ENCODE measurements at places on chromosomes 4 and X.

- no peak for DNase-seq
These were observed 19.1 kb downstream of the SLAIN2 start for GRCh38 chr4:48360285-48361011.

DNA sequence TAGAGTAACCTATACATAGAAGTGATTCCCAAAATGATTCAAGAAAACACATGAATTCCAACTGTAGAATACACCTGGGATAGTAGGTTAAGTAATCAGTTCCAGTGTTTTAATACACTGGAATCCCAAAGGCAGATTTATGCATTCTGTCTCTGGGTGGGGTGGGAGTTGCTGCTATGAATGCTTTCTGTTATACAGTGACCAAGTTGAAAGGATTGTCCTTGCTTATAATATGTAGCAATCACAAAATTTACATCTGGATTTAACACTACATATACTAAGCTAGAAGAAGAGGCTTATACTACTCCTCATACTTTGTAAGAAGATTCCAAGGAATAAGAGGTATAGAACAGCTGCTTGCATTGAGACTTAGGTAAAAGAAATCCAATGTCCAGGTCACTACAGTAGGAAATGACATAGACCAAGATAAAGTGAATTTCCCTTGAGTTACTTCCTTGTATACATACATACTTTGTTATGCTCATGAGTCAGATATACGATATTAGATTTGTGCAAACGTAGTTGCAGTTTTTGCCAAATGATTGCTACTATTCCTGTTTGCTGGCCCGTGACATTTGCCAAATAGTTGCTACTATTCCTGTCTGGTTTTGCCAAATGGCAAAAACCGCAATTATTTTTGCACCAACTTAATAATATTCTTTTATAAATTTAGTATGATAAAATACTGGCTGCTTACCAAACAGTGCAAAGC, 210.5 kb upstream of the DIAPH2 start:
- DNase-seq = no peak

DNA sequence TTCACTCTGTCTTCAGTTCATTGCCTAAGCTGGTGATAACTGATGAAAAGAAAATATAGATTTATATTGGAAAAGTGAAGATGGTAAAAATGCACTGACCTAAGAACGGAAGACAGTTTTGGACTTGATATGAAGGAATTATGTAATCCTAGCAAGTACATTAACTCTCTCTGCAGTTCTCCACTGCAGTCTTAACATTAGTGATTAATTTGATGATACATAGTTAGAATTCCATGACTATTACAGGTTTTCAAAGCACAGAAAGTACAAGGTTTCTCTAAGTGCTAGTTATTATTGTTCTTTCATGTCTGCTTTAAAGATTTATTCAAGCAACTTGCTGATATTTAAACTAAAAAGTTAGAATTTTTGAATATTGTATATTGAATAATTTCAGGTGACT, 1591.7 kb upstream of the ADGRL3 start:
- DNase-seq = no peak

- no peak for DNase-seq
These were observed 1444.0 kb downstream of the PCDH18 start for GRCh38 chr4:136088211-136088867.

DNA sequence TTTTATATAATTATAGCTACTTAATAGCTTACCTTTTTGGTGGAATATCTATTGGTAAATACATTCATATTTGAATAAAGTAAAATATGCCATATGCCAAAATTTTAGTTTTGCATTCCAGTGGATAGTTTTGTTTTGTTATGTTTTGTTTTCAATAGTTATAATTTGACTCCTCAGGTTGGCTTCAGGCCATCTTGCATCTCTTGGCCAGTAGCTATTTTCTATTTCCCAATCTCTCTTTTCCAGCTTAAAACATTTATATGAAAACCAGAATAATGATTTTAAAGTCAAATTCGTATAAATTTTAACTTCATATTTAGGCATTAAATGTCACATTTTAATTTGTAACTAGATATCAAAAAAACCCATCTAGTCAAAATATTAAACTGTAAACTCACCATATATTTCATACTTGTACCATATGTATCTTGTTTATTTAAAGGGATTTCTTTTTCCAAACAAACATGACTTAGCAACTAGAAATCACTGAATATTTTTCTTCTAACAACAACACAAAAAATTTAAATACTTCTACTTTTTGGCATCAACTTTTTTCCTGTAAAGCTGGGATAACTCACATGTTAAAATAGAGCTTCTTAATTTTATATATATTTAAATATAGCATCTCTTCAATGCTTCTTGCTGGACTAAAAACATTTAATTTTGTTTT, 1209.6 kb downstream of the PCDH7 start:
- DNase-seq = no peak

- no peak for DNase-seq
These were observed 158.3 kb downstream of the PALLD start for GRCh38 chr4:168655182-168655581.

- DNase-seq = no peak
These were observed 25.0 kb upstream of the BBS12 start for GRCh38 chr4:122707497-122707896.

GRCh38 chr4:8592366-8593263, at the start of gene CPZ:
TSS of gene CPZ (plus strand) at chr4:8592765. CDS start at chr4:8592834, 69 bp downstream.
- DNase-seq = no peak

GRCh38 chrX:69988955-69989394, 60.8 kb downstream of the AWAT2 start:
- DNase-seq = no peak

DNA sequence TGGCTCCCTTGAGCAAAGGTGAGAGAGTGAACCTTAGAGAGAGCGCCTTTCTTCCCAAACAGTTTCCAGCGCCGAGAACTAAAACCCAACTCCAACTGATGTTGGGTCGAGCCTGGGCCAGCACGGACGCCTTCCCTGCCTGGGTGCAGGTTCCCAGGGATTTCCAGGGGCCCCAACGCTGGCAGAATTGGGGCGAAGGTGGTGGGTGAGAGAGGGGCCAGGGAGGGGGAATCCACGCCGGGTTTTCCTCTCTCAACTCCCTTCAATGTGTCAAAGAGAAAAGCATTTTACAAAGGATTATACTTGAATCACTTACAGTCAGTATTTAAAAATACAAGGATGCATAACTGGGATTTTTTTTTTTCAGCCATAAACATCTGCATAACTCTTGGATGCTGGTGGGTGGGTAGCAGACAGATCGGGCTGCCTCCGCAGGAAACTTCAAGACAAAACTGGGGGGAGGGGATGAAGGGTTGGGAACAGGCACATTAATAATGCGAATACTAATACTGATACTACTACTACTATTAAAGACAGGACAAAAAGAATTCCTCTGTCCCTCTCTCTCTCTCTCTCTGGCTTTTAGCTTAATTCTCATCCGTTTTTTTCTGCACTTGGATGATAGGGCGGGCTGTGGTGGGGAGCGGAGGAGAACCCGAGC, 1.3 kb upstream of the ARX start:
- no peak for DNase-seq

- no peak for DNase-seq
These were observed 44.2 kb upstream of the SPRY1 start for GRCh38 chr4:123352240-123352945.

- DNase-seq = no peak
These were observed 99.2 kb downstream of the TSPAN7 start for GRCh38 chrX:38660395-38661102.

DNA sequence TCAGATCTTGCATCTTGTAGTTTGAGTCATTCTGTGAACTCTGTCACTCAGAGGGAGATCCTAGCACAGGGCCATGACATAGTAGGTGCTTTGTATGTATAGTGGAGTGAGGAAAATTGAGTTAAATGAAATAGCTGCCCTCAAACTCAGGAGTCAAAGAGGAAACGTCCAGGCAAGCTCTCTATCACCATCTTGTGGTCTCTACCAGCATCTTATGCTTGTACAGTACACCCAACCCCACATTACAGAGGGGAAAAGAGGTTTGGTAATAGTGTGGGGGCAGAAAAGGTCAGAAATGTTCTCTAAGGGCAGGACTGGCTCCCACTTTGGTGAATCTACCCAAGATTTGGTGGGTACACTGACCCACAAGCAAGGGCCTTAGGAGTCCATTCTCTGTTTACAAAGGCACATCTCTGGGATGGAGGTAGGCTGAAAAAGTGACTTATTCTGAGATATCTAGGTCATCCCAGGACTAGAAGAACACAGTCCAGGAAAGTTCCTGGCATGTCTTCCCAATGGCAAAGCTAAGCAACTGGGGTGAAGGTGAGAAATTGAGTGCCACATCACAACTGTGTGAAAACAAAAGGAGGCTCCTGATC, 131.8 kb downstream of the OR13H1 start:
- DNase-seq = no peak

DNA sequence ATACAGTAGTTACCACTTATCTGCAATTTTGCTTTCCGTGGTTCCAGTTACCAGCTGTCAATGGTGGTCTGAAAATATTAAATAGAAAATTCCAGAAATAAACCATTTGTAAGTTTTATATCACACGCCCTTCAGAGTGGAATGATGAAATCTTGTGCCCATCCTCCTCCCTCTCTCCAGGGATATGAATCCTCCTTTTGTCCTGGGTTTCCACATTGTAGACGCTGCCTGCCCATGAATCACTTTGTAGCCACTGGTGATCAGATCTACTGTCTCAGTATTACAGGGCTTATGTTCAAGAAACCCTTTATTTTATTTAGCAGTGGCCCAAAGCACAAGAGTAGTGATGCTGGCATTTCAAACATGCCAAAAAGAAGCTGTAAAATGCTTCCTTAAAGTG, 198.6 kb downstream of the KCNIP4 start:
- DNase-seq = no peak

DNA sequence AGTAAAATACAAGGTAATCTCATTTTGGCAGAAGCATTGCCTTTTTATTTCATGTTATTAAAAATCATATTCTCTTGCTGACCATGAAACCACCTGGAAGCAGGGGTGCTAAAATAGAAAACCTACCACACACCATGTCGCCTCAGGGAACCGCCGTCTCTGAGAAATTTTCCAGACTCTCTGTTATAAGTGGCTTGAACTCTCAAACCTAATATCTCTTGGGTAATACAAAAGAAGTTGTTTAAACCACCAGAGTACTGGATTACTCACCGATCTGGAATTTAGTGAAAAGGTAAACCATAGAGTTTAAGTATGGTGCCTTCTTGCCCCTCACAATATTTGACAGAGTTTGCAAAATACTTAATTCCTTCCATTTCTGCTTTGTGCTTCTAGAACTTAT, 27.7 kb downstream of the ENPP6 start:
- no peak for DNase-seq

DNA sequence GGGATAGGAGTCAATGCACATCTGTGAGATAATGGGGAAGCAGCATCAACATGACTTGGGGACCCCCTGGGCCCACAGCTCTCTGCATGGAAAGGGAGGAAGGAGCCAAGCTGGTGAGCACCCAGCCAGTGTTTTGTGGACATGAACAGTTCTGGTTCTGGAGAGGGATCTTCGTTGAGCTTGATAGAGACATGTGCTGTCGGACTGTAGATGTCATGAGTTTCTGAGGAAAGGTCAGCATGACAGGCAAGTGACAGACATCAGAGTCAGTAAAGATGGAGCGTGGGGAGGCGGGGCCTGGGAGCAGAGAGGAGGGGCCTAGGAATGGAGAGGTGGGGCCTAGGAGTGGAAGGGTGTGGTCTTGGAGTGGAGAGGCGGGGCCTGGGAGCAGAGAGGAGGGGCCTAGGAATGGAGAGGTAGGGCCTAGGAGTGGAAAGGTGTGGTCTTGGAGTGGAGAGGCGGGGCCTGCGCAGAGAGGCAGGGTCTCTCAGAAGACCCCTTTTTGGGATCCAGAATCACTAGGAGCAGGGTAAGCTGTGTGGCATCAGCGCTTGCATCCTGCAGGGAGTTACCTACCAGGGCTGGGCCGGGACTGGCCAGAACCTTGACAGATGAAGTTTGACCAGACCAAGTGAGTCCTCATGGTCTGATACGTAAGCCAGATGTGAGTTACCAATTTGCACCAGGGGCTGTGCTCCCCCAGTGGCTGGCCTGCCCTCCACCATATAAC, 33.7 kb downstream of the PIGG start:
- DNase-seq = no peak

- no peak for DNase-seq
These were observed 222.3 kb upstream of the HDX start for GRCh38 chrX:84724576-84724975.

DNA sequence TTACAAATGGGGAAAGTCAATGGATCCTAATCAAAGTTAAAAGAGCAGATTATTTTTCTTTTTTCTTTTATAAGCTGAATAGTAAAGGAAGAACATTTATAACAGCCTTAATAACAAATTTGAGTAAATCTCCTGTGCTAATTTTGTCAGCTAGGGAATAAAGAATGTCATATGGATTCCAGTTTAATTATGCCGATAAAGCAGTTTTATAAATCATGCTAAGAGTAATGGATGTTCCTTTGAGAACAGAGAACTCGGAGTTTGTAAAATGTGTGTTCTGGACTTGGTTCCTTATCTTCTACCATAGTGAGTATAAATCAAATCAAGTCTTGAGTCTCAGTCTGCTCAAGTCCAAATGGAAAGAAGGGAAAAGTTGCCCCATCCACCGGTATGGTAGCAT, 180.3 kb upstream of the FTHL17 start:
- no peak for DNase-seq

- DNase-seq = no peak
These were observed 21.0 kb upstream of the ADD1 start for GRCh38 chr4:2822461-2823300.

DNA sequence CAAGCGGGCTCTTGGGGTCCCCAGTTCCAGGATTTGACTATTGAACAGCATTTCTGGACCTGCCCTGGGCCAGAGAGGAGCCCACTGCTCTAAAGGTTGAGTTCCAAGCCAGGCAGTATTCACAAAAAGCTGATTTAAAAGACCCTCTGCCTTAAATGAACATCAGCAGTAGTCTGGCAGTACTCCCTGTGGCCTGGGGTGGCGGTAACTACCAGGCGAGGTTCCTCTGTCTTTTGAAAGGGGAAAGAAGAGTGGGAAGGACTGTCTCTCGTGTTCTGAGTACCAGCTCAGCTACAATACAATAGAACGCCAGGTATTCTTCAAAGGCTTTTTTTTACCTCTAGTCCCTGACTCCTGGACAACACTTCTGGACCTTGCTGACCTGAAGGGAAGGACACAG, 456.4 kb upstream of the TEX13C start:
- DNase-seq = no peak

DNA sequence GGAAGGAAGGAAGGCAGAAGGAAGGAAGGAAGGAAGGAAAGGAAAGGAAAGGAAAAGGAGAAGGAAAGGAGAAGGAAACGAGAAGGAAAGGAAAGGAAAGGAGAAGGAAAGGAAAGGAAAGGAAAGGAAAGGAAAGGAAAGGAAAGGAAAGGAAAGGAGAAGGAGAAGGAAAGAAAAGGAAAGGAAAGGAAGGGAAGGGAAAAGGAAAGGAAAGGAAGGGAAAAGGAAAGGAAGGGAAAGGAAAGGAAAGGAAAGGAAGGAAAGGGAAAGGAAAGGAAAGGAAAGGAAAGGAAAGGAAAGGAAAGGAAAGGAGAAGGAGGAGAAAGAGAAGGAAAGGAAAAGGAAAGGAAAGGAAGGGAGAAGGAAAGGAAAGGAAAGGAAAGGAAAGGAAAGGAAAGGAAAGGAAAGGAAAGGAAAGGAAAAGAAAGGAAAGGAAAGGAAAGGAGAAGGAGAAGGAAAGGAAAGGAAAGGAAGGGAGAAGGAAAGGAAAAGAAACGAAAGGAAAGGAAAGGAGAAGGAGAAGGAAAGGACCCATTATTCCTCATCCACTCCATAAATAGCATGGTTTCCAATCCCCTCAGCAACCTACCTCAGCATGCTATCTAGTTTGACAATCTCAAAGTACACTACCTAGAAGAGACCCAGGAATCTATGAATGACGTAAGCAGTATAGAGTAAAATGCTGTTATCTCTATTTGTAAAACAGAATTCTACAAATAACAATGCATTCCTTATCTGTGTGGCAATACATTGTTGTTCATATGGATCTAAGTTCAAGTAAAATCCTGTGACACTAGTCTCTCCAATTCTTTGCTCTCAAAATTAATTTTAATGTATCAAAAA, 209.7 kb downstream of the LRBA start:
- DNase-seq = no peak
